ENCODE measurements at places on chromosomes 13 and 19. TPM values are rescaled to one million over a fixed set of nuclear protein-coding genes. Genes with fewer than 3 reads are reported as not detected.

The ZNF256 gene
- 7.1 TPM for total RNA-seq

The NAPSA gene
- not detected for total RNA-seq

The ADGRE2 gene
- 0.12 TPM for total RNA-seq

The ZNF296 gene
- 3.0 TPM for total RNA-seq

The SYCN gene
- not detected for total RNA-seq

The PEAK3 gene
- total RNA-seq: not detected

The QPCTL gene
- 23.4 TPM for total RNA-seq

The SNRPA gene
- total RNA-seq: 60.0 TPM
